ENCODE measurements at places on chromosomes 6 and 20. TPM values are rescaled to one million over a fixed set of nuclear protein-coding genes. Genes with fewer than 3 reads are reported as not detected.

DNA sequence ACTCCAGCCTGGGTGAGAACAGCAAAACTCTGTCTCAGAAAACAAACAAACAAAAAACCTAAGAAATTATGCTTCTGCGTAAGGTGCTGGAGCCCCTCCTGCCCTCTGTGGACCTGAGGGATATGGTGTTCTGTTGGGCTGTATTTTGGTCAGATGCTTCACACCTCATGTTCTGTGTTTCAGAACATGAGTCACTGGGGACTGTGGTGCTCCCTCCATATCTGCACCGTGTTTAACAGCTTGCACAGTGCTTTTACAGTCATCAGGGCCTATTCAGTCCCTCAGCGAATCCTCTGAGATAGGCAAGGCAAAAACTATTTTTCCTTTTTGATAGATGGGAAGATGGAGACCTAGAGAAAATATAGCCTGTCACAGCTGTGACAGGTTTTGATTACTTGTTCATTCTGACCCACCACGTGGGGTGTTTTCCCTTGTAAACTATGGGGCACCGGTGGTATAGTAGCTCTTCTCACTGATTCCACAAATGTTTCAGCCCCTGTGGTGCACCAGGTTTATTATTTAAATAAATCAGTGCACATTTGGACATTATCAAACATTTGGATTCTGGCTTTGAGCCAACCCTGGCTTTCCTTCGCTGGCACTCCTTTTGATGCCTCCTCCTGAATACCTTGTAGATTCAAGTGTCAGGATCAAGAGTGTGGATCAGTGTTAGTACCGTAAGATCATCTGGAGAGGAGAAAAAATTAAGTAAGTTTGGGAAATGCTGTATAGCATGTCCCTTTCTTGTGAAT, 9.6 kb downstream of the TTPAL start:
- DNase-seq = no peak

DNA sequence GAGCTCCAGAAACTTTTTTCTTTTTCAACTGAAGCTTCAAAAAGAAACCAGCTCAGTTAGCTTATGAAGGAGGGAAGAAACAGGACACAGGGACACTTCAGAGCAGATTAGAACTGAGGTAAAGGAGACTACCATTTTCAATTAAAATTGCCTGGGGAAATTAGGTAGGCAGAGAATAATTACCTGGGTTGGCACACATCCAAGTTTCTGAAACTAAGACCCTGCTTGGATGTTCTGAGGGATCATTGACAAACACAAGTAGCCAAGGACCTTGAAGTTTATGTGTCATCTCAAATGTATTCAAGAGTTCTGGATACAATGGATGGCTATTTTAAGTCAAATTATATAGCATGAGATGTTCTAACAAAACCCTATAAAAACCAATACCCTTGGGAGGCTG, 137.6 kb downstream of the PLCB4 start:
- DNase-seq = no peak

DNA sequence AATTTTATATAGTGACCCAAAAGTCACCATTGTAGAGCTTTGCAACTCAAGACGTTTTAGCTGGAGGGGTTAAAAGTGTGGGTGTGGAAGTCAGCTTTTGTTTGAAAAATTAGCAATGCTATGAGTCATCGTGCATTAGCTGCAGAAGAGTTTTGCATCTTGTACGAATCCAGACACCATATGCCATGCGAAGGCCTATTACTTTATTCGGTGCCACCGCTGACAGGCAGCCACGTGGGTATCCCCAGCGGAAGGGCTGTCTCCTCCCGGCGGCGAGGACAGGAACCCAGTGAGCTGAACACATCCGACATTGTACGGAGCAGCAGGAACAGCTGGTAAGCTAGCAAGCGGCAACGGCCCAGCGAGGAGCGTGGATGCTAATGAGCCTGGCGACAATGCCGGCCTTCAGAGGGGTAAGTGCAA, 84.4 kb downstream of the INSM1 start:
- peak; percentile 93 for DNase-seq

- DNase-seq = no peak
Observed at GRCh38 chr6:158782432-158783166, 36.6 kb downstream of the EZR start.

DNA sequence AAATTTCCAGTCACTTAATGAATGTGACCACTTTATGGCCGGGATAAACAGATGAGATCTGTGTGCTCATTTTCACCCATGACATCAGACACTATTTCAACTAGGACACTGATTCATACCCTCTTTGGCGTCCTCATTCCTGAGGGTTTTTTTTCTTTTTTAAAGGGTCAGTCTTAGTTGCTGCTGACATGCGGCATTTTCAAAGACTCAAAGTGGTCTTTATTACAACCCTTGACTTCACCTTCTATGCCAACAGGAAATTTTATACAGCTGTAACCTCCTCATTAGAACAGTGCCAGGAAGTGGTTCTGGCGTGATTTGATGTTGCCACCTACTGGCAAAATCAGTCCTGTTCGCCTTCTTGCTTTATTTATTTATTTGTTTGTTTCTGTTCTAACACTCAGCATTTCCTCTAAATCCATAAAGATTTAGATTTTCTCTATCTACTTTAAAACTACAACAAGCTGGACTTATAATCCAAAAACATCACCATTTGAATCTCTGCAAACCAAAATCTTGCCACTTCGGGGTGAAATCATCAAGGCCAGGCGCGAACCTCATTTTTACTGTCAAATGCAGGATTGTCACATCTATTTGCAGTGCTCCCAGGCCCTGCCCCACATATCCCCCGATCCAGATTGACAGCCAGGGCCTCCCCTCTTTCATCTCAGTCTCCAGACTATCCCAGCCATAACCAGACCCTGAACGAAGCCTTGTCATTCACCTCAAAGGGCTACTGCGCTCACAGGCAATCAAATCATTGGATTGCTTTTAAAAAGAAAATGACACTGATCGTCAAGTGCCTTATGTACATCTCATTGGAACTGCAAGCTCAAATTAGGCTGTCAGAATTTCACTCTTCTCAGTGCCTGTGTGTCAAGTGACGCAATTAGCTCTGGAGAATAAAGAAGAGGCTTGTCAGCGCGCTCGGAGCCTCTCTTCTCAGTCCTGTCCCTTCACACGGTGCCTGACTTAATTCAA, 77.5 kb downstream of the C6orf118 start:
- peak; percentile 49 for DNase-seq

DNA sequence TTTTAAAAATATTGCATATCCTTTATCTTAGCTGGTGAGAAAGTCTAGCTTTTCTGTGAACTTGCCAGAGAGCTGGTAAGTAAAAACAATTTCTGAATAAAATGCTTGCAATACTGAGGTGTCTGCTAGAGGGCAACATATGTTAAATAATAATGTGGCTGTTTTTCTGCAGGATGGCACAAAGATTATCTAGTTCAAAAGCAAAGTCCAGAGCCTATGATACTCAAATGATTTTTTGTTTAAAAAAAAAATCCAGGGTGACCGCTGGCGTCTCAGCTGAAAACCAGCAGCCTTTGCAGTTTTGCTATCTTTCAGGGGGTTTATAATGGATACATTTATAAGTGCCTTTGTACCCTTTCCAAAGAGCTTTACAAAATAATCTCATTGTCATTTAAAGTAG, 194.9 kb downstream of the PHACTR1 start:
- peak; percentile 56 for DNase-seq

DNA sequence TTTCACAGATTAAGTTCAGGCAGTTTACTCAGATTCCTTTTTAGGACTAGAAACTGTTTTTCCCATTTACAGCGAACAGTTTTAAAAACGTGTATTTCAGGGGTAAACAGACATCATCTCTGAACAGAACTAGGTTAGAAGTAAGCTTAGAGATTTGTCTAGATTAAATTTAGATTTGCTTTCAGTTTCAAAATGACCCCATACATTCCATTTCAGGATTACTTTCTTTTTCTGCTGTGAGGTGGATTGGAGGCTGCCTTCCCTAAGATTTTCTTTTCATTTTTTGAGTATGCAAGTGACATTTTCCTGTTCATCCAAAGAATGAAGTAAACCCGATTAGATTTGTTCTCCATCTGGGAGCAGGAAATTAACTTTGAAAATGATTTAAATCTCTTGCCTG, 747.2 kb downstream of the KHDRBS2 start:
- DNase-seq = no peak

- peak; percentile 66 for DNase-seq
Observed at GRCh38 chr6:149043476-149044130, 273.9 kb upstream of the TAB2 start.

GRCh38 chr20:56516631-56517030, 7.9 kb upstream of the FAM209A start:
- no peak for DNase-seq

- no peak for DNase-seq
Observed at GRCh38 chr6:4740032-4740431, 36.2 kb upstream of the CDYL start.

DNA sequence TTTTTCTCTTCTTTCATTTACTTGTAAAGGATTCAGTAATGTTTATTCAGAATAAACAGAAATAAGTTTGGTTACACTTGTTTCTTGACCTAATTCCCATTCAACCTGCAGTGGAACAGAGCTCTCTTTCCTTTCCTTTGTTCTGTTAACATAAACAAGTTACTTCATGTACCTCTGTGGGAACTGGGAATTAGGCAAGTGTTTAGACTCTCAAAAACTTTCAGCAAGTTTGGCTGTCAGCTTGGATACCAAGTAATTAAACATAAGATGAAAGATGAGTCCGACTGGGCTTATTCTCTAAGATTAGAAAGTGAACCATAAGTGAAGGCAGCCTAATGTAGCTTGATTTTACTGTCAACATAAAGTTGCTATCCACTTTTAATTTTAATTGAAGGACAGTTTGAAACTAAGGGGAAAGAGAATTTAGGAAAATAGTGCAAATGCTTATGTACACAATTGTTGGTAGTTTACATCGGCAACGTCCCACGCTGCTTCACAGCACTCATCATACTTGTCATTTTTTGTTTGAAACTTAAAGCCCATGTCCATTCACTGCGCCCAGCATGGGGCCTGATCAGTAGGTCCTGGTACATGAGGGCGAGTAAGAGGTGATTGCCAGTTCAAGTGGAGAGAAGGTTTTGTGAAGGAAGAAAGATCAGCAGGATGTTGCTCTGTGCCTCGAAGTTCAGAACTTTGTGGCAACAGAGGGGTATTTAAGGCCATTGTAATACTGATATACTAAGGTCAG, 113.0 kb downstream of the PLEKHG1 start:
- DNase-seq = no peak

- DNase-seq = no peak
Observed at GRCh38 chr20:1881240-1881835, 13.9 kb upstream of the SIRPA start.

DNA sequence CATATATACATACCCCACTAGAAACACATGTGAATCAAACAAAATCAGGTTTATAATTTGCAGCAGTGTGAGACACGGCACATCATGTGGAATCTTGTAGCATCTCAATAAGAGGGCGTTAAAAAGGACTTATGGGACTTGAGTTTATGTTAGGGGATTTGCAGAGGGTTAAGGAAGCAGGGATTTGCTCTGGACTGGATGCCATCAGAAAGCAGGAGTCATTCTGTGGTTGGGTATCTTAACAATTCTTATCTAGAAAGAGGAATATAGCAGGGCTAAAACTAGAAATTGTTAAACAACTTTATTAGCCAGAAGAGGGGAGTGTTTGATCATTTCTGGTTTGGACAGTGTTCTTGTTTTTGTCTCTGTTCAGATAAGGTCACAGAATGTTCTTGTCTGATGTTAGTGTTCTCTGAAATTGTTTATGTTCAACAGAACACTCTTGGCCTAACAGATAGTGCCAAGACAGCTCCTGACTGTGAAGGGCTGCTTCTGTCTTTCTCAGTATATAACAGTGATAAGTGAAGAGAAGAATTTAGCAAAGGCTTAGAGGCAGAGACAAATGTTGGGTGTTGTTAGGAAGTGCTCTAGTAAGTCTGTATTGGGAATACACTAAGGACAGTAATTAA, 39.2 kb downstream of the LIN28B start:
- peak; percentile 60 for DNase-seq

- DNase-seq = no peak
Observed at GRCh38 chr6:25450469-25451198, 171.5 kb downstream of the CARMIL1 start.

GRCh38 chr6:105336986-105337385, 65.9 kb downstream of the PREP start:
- DNase-seq = peak; percentile 19

DNA sequence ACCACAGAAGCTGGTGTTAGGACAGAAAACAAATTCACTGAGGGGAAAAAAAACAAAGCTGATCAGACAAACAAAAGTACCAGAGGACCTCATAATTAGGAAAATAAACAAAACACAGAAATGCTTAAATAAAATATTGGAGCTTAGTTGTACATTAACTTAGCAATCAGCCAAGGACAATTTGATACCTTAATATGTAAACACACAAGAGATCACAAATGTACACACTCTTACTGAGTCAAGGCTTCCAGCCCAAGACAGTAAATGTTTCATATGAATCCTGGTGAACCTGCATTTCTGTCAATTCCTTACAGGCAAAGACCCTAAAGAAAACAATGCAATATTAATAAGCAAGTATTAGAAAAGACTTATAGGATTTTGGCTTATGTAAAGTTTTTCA, 62.0 kb upstream of the SPTLC3 start:
- DNase-seq = no peak

DNA sequence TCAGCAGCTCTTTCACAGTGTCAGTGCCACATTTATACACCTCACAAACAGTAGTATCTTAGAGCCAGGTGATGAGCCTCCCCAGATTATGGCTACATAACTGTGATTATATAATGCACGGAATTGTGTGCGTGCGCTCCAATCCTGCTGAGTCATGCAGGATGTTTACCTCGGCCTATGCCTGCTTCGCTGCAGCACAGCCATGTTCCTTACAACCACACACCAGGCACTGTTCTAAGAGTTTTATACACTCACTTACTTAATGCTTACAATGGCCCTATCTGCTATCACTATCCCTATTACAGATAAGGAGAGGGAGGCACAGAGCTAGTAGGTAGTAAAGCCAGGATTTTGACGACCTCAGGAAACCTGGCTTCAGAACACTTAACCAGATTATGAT, 7.3 kb downstream of the ZKSCAN3 start:
- DNase-seq = no peak

DNA sequence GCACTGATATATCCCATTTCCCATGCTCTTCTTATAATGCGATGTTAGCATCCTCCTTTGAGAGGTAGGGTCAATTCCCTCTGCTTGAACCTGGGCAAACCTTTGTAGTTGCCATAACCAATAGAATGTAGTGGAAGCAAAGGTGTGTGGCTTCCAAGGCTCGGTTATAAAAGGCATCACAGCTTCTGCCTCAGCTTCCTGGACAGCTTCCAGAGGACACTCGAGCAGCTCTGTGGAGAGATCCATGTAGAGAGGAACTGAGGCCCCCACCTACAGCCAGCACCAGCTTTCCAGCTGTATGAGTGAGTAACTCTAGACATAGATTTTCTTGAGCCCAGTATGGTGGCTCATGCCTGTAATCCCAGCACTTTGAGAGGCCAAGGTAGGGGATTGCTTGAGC, 36.7 kb downstream of the FGD2 start:
- DNase-seq = no peak

GRCh38 chr6:71248878-71249544, 39.6 kb upstream of the OGFRL1 start:
- DNase-seq = no peak

ENPP4 gene
- total RNA-seq = 2.5 TPM

NEDD9 gene
- 8.0 TPM for total RNA-seq

CNKSR3 gene
- under 0.01 TPM for total RNA-seq

HLA-DOA gene
- 70.0 TPM for total RNA-seq

ATAT1 gene
- 10.3 TPM for total RNA-seq

SLC26A8 gene
- not detected for total RNA-seq

OPRL1 gene
- total RNA-seq = 34.0 TPM

HLA-DOB gene
- 77.3 TPM for total RNA-seq

MEA1 gene
- 51.7 TPM for total RNA-seq

CST1 gene
- total RNA-seq = not detected

All from Karpas-422 (cell line).